Stimulated activated naive B cell treated with anti-CD40 and anti-IgM and Interleukin-4, amounts not matched to agents 10 μg/mL and 1 μg/mL and 100 μg/mL, for 72 hours (primary cell): ENCODE measurements at places on chromosomes 3 and 15.

GRCh38 chr3:186220911-186221645, 112.2 kb upstream of the ETV5 start:
- DNase-seq: no peak

GRCh38 chr15:39785139-39785538, 2.5 kb upstream of the FSIP1 start:
- no peak for DNase-seq

DNA sequence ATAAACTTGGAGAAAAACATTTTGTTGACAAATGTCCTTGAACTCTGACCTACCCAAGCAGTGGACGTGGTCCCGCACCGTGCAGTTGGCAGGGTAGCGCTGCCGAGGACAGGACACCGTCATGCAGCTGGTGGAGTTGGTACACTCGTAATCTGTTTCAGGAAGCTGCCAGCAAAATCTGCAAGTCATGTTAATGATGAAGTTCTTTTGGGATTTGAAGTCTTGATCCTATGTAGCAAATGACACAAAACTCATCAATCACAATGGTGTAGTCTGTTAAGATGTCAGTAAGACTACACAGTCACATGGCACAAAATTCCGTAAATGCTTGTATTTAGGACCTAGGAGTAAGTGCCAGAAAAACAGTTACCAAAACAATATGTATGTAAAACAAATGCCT, 5.5 kb downstream of the TM2D3 start:
- DNase-seq: no peak

DNA sequence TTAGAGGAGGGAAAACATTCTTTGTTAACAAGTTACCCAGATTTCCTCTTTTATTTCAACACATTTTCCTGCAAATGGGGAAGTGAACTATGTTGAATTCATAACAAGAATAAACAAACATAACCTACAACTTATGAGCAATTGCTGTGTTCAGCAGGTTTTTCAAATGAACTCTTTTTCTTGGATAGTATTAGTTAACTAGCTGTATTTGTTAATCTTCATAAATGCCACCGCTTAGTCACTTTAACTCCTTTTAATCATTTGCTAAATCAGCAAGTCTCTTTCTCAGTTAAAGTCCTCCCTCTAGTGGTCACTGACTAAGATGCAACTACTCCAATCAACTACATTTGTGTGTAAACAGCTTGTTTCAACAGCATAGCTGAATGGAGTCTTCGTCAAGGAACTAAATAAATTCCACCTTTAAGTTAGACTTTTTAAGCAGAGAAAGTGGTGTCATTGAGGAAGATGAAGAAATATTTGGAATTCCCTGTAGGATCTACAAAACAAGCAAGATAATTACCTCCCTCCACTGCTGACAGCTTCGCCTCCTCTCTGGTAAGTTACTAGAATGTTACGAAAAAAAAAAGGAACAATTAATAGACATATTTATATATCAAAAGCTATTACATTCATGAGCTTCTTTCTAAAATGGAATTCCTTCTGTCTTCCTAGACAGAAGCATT, 1122.0 kb downstream of the ROBO1 start:
- no peak for DNase-seq

GRCh38 chr3:63975723-63976122, 47.6 kb downstream of the PSMD6 start:
- no peak for DNase-seq

- DNase-seq: no peak
These were observed 404.4 kb upstream of the MDFIC2 start for GRCh38 chr3:70716832-70717231.

DNA sequence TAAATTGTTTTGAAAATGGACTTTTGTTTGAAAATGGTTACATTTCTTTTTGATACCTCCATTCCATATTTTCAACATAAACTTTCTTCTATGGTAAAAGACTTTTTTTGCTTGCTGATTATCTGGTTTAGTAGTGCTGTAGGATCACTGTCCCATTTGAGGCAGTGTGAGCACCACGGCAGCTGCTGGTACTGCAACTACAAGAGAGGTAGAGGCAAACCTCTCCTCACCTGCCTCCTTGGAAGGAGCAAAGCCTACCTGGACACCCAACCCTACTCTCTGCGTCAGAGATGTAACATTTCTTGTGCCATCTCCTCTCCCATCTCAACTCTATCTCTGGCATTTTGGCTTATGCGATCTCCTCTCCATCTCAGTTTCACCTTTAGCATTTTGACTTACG, 460.1 kb downstream of the SHQ1 start:
- no peak for DNase-seq

GRCh38 chr3:124248471-124249028, 256.6 kb upstream of the ROPN1 start:
- DNase-seq: no peak

DNA sequence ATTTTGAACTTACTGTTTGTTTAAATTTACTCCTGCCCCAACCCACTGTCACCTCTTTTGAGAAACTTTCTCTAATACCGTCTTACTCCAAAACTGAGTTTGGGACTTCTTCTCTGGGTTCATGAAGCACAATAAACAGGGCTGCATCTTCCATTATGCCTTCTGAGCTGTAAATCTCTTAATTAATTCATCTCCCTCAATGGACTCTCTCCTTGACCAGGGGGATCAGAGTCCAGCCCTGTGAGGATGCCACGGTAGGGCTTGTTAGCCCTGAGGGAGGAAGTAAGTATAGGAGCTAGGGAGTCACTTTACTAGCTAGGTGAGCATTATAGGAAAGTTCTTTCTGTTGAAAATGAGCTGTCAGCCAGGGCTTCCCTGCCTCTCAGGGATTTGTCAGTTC, 299.3 kb upstream of the SATB1 start:
- no peak for DNase-seq

- no peak for DNase-seq
These were observed 26.5 kb downstream of the FBXO40 start for GRCh38 chr3:121619691-121620090.

- no peak for DNase-seq
These were observed 153.1 kb downstream of the LIPC start for GRCh38 chr15:58584789-58585461.

DNA sequence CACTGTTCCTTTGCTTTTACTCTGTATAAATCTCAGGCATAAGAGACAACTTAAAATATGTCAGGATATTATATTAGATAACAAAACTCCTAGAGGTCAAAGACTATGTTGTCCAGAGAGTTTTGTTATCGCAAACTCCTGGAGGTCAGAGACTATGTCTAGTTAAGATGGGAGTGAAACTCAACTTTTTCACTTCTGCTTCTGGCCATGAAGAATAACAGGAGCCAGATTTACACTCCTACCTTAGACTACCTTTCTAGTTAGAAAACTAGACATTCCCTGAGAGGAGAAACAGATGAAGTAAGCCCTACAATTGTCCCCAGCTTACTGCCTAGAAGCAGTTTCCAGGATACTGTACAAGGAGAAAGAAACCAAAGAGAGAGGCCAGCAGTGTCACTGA, 255.4 kb upstream of the UBE2E1 start:
- no peak for DNase-seq

DNA sequence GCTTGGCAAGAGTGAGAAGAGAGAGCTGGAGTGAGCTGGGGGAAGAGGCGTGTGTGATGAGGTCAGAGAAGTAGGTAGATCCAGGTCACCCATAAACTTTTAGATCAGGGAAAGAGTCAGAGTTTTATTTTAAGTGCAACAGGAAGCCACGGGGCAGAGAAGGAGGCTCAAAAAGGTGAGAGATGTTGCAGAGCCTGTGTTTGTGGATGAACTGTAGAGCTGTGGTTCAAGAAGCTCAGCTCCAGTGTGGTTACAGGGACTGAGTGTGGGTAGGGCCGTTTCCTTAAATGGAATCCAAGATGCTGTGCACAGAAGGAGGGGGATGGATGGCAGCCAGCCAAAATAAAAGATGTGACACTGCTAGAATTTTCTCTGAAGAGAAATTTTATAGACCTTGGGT, 337.2 kb downstream of the SATB1 start:
- no peak for DNase-seq

DNA sequence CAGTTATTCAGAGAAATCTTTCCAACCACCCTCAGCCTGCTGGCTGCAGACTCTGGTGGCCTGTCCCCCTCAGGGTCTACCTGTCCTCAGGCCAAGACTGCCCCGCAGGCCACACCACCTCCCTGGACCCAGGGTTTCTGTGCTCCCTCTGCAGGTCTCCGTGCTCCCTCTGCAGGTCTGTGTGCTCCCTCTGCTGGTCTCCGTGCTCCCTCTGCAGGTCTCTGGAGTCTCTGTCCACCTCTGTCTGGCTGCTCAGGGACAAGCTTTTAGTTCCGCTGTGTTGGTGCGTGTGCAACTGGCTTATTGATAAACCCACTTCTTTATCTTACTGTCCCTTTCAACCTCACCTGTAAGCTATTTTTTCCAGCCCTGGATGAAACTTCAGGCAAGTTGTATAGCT, 30.1 kb downstream of the BDH1 start:
- no peak for DNase-seq

GRCh38 chr15:58473724-58474123, 41.9 kb downstream of the LIPC start:
- no peak for DNase-seq

DNA sequence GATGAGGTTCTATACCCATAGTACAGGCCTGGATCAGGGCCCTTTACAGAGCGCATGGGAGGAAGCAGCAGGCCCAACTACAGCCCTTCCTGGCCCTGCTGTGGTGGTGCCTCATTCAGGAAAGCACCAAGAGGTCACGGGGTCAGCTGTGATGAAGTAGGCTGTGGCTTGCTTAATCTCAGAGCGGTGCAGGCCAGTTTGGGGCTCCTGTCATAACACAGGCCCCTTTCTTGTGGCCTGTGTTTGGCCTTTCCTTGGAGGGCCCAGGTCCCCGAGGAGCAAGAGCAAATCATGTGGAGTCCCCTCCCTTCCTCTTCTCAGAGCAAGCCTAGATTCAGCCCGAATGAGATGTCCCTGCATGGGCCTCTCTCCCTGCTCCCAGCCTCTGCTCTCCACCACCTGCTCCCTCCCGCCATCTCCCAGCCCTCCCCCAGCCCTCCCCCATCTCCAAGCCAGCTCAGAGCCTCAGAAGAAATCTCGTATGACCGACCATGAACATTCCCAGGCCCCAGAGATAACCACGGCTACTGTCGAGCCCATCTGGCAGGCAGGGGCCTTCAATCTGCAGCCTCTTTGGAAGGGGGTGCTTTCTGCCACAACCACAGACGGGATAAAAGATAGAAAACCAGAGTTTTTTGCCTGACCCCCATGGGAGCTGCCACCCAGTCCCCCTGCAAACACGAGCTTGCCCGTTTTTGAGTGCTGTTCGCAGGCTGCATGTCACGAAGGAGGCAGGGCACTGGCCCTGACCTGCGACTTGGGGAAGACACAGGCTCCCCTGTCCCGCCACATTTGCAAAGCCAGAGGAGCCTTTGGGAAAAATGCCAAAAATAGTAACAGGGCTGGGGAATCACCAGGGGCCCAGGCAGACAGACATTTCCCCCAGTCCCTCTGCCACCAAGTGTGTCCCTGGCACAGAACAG, 32.3 kb upstream of the DUSP7 start:
- no peak for DNase-seq
